ENCODE measurements at places on chromosomes 2 and 18.

DNA sequence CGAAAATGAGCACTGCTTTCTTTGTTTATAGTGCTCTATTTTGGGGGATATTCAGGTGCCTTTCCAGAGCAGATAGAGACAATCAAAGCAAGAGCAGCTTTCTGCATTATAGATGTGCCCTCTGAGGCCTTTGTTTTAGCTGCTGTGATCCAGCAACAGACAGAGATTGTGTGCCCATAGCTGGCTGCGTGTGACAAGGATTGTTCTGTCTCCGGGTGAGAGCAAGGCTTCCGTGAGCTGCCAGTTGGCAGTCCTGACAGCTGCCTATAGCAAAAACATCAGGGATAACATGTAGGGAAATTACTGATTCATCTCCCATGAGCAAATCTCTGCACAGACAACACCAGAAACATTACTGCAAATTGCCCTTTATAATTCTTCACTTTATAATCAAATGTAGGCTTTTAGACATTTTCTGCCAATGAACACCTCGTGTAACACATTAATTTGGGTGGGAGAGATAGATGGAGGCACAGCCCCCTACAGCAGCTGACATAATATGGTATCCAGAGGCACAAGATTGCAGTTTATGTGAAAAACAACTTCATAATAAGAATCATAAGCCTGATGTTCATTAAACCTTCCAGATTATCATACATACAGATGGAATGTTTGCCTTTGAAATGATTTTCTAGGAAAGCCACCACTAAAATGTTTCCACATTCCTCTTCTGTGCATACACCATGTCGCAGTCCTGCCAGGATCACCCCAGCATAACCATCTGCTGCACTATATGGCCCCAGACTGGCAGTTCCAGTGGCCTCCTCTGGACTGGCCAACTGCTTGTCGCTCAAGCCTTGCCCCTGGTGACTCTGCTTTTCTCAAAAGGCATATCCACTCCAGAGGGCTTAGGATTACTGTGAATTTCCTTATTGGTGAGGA is 131.2 kb downstream of the TRIB2 start:
- DNase-seq: no peak

GRCh38 chr2:70086278-70086837 is 919 bp upstream of the PCBP1 start:
- peak; percentile 77 for DNase-seq

- DNase-seq: no peak
Observed at GRCh38 chr2:161488879-161489278, 72.8 kb downstream of the TBR1 start.

- no peak for DNase-seq
Observed at GRCh38 chr2:67510745-67511144, 113.6 kb downstream of the ETAA1 start.

DNA sequence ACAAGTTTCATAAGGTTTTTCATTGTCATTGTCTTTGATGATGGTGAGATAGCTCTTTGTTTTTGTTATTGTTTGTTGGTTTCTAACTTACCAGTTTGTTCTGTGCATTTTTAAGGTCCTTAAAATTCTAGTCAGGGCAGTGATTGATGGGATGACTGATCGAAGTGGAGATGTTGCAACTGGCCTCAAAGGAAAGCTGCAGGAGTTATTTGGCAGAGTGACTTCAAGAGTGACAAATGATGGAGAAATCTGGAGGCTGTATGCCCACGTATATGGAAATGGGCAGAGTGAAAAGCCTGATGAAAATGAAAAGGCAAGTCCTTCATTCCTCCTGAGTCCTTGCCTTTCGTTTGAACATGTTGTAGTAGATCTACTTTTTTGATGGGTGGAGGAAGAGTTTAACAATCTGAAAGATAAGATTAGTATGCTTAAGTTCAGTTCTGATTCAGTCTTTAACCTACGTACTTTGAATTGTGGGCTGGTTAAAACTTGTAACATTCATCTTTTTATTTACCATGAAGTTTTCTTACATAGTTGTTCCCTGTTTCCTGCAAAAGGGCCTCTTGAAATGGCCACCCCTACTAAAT is 135.8 kb upstream of the LTBP1 start:
- no peak for DNase-seq

DNA sequence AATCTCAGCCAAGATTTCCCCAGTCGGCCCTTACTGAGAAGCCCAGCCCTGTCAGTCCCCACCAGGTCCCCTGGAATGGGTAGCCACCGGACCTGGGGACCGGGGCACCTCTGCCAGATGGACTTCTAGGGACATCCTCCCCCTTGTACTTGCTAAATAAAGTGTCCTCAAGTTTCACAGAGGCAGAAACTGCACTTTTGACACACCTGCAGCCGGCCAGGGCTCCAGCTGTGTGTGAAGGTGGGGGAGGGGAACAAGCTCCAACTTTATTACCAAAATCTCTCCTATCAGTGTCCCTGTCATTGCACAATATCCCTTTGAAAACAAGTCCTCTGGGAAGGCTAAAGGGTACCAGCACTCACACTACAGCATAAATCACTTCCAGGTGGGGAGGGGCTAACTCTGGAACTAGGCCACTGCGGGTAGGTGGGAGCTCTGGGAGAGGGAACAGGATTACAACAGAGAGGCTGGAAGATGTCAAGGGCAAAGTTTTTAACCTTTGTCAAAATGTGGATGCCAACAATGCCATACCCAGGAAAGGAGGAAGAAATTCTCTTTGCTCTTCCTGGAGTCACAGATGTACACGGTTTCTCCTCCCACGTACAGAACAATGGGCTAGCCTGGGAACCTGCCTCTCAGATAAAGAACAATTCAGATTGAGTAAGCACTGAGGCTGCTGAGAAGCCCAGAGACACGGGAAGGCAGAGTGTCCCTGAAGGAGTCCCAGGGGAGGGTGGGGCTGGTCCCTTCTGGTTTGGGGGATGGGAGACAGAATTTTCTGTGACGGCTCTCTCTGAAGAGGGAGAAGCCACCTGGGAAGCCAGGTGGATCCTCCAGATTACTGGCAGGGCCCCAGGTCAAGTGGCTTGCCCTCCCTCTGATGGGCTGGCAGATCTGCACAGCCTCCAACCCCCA is 11.0 kb downstream of the SDC1 start:
- DNase-seq: peak; percentile 74

DNA sequence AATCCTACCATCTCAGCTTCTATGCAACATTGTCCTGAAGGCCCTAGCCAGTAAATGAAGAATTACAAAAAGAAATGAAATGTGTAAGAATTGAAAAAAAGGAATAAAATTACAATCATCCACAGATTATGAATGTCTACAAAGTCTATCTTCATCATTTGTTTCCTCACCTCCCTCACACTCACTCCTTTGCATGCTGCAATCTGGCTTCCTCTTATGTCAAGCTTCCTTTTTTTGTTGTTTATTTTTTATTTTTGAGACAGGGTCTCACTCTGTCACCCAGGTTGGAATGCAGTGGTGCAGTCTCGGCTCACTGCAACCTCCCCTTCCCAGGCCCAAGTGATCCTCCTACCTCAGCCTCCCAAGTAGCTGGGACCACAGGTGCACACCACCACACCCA is 129.0 kb downstream of the CABYR start:
- DNase-seq: no peak

DNA sequence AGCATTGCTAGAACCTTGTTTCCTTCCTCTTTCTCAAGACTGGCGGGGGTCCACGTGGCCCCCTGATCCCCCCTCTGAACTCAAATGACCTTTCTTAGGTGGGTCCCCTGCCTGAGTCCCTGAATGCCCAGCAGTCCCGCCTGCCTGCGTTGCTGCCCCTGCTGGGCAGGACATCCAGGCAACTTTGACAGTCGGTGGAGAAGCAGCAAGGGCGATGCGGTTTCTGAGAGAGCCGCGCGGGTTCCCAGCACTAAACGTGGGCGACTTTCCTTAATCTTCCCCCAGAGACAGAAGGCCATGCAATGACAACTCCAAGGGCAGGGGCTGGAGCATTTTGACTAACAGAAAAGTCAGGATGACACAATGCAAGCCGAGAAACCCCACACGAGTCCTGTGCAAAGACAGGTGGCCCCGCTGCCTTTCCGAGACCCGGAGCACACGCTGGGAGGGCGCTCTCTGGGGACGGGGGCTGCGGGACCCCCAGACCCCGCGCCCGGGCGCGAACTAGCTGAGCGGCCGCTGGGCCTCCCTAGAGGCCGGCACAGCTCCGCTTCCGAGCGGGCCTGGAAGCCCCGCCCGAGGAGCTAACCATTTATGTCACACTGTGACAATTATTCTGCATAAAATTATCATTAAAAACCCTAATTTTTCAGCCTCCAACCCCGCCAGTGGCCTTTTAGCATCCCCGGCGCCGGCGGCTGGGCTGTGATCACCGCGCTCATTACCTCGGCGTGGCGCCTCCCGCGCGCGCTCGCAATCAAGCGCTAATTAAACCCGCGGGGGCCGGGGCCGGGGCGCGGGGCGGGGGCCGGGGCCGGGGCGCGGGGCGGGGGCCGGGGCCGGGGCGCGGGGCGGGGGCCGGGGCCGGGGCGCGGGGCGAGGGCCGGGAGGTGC is 27.4 kb downstream of the ASB18 start:
- no peak for DNase-seq

DNA sequence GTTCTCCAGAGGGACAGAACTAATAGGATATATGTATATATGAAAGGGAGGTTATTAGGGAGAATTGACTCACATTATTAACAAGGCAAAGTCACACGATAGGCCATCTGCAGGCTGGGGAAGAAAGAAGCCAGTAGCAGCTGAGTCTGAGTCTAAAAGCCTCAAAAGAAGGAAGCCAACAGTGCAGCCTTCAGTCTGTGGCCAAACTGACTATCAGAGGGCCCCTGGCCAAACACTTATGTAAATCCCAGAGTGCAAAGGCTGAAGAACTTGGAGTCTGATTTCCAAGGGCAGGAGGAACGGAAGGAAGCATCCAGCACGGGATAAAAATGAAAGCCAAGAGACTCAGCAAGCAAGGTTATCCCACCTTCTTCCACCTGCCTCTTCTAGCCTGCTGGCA is 108.0 kb upstream of the LDLRAD4 start:
- DNase-seq: no peak

GRCh38 chr2:127187081-127187775 is 32.9 kb downstream of the CYP27C1 start:
- no peak for DNase-seq

DNA sequence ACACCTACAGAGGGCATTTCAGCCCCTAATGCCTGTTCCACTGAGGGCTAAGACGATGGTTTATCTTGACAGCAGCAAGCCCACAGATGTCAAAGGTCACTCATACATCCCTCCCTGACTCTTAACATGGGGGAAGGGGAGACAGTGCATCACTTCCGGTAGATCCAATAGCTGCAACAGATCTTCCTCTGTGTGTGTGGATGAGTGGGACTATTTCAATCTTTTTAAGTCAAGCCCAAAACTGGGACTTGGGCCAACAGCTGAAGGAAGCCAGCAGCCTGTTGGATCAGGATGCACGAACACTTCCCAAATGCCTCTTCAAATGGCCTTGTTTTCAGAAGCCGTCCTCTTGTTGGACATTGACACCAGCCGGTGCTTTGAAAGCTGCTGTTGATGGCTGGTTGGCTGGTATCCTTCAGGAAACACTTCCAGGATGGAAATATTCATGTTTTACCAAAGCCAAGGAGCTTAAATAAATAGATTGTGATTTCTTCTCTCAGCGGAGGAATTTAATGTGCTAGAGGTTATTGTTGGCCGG is 59.2 kb downstream of the IL1R2 start:
- no peak for DNase-seq

- DNase-seq: no peak
Observed at GRCh38 chr2:138475277-138475776, 26.2 kb upstream of the SPOPL start.

DNA sequence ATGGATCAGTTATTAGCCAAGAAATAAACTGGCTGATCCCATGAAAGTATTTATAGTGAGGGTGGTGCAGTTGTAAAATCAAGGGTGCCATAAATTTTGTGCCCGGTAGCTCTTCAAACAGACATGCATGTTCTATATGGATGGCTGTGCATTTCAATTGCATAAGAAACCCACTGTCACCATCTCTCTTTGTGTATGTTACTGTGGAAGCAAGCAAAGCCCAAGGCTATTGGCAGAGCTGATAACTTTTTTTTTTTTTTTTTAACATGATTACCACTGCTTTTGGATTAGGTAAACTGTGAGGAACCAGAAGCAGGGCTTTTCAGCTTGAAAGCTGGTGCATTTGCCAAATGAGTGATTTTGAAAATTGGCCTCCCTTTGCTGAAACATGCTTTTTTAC is 332.6 kb downstream of the SOX11 start:
- DNase-seq: peak; percentile 18

DNA sequence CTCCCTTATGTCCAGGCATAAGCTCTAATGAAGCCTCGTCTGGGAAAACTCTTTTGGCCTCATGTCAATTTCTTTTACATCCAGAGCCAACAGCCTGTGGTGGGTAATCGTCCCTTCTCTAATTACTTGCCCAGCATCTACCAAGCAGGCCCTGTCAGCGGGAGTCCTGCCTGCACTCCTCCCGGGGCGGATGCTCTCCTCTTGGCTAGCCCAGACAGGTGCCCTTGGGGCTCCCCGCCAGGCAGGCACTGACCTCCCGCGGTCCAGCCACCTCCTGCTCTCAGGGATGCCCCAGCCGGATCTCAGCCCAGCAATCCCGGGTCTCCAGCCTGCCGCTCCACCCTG is 74.2 kb downstream of the NCAPH start:
- DNase-seq: peak; percentile 31

DNA sequence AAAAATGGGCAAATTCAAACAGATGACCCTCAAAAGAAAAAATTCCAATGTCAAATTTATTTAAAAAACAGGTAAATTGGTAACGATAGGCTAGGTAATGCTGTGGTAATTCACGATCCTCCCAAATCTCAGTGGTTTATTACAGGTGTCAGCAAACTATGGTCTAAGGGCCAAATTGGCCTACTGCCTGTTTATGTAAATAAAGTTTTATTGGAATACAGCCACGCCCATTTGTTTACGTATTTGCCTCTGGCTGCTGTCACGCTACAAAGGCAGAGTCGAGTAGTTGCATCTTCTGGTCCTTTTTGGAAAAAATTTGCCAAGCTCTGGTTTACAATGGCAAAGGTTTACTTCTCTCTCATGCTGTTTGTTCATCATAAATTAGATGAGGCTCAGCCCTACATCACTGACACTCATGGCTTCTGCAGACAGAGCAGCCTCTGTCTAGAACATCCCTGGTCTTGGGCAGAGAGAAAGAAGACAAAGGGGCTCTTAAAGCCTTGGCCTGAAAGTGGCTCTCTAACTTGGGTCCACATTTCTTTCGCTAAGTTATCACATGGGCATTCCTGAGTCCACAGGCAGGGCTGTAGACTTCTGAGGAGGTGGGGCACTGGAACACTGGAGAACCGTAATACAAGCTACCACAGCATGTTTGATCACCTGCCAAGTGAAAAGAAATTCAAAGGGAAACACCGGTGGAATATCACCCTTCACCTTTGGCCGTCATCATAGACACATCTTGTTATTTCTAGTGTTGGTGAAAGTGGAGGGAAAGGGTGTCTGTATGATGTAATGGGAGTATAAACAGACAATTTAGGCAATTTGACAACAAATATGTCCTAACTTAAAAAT is 34.8 kb downstream of the SP110 start:
- no peak for DNase-seq

- peak; percentile 10 for DNase-seq
Observed at GRCh38 chr2:174124181-174124580, 124.2 kb downstream of the OLA1 start.

DNA sequence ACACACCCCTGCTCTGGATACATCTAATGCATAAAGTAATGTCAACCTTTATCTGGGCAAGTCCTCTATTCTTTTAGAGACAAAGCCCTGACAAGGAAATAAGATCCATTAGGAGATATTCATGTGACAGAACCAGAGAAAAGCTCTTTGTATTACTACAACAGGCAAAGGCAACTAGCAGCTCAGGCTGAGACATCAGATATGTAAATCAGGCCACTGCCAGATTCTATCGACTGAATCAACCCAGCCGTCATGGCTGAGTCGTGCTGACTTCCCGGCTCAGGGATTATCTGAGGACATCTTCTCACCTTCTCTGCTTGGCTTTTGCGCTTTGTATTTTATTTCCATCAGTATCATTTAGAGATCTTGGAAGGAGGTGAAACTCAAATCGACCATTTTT is 294.5 kb downstream of the PLCL1 start:
- DNase-seq: no peak
